Upper lobe of left lung (tissue), 6 donors: ENCODE measurements at places on chromosomes 2 and 18. TPM values are rescaled to one million over a fixed set of nuclear protein-coding genes. Genes with fewer than 3 reads are reported as not detected.

The UGT1A6 gene
- total RNA-seq = 0.33 TPM

The GALNT3 gene
- total RNA-seq = 31.5 TPM

The MATN3 gene
- 9.2 TPM for total RNA-seq

The PIKFYVE gene
- 48.2 TPM for total RNA-seq

The PLEKHM3 gene
- 56.3 TPM for total RNA-seq

The INPP5D gene
- 27.3 TPM for total RNA-seq

The SAG gene
- 0.17 TPM for total RNA-seq

The LINC00305 gene
- not detected for total RNA-seq

The ATG9A gene
- total RNA-seq = 40.9 TPM

The TUBA4B gene
- 6.3 TPM for total RNA-seq

The SCYGR4 gene
- not detected for total RNA-seq

The FEV gene
- not detected for total RNA-seq

The THSD7B gene
- not detected for total RNA-seq

The IL36A gene
- not detected for total RNA-seq

The ACADL gene
- 20.1 TPM for total RNA-seq

The FBXO48 gene
- 1.9 TPM for total RNA-seq

The IL1B gene
- 27.4 TPM for total RNA-seq

The SNTG2 gene
- total RNA-seq = 13.6 TPM

The RAB27B gene
- 16.6 TPM for total RNA-seq

The FAM110C gene
- total RNA-seq = 4.8 TPM
